ENCODE measurements at places on chromosomes 3 and 15. TPM values are rescaled to one million over a fixed set of nuclear protein-coding genes. Genes with fewer than 3 reads are reported as not detected.

DNA sequence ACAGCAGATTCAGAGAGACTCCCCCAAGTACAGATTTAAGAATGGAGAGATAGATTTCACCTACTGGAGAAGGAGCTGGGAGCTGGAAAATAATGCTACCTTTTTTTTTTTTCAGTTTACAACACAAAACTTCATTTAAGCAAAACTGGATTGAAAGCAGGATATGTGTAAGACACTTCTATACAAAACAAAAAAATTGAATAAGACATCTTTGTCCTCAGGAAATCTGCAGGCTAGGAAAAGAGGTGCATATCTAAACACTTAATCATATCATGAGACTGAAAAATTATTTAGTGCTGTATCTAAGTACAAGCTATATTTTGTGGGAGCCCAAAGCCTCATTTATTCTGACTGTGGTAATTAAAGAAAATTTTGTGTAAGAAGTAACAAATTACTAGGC, 516.1 kb downstream of the ZIC1 start:
- DNase-seq = no peak

- DNase-seq = no peak
These were observed 31.2 kb downstream of the MLF1 start for GRCh38 chr3:158602227-158602626.

- peak; percentile 92 for DNase-seq
These were observed at the start of gene CHSY1 for GRCh38 chr15:101251830-101252820. Gene CHSY1 (minus strand): TSS chr15:101252048. CDS start chr15:101251456, 592 bp downstream.

- DNase-seq = no peak
These were observed 309.1 kb downstream of the KCNH8 start for GRCh38 chr3:19457449-19457848.

GRCh38 chr15:74928771-74929198, 9.1 kb downstream of the COX5A start:
- DNase-seq = no peak

- no peak for DNase-seq
These were observed 40.9 kb upstream of the MYO5C start for GRCh38 chr15:52336529-52336928.

GRCh38 chr3:17974206-17974841, 231.9 kb upstream of the TBC1D5 start:
- no peak for DNase-seq

GRCh38 chr15:41605566-41605965, 46.6 kb downstream of the TYRO3 start:
- no peak for DNase-seq

- peak; percentile 83 for DNase-seq
These were observed 53.5 kb upstream of the LCTL start for GRCh38 chr15:66619152-66619903.

GRCh38 chr15:65307978-65308377, 3.5 kb downstream of the RNU5B-1 start:
- no peak for DNase-seq

DNA sequence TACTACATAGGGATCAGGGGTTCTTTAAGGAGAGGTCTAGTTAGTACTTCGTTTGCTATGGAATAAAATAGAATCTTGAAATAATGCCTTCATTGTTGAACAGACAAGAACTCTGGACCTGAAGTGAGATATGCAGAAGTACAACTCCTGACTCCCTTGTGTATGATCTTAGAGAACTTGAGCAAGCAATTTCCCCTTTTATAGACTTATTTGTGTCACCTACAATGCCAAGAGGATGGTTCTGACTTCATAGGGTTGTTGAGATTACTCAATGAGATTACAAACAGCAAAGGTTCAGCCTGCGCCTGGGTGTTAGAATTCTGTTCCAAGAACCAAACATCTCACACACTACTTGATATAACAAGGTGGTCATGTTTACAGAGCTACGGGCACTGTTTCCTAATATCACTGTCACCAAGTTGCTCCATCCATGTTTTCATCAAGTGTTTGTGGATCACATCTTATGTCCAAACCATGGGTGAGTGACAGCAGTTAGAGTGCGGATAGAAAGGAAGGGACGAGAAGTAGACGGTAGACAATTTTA, 76.7 kb upstream of the ADAMTS9 start:
- DNase-seq = no peak

GRCh38 chr15:63915209-63915872, 81.6 kb upstream of the HERC1 start:
- no peak for DNase-seq

GRCh38 chr3:79820089-79820488, 52.3 kb upstream of the ROBO1 start:
- DNase-seq = no peak

DNA sequence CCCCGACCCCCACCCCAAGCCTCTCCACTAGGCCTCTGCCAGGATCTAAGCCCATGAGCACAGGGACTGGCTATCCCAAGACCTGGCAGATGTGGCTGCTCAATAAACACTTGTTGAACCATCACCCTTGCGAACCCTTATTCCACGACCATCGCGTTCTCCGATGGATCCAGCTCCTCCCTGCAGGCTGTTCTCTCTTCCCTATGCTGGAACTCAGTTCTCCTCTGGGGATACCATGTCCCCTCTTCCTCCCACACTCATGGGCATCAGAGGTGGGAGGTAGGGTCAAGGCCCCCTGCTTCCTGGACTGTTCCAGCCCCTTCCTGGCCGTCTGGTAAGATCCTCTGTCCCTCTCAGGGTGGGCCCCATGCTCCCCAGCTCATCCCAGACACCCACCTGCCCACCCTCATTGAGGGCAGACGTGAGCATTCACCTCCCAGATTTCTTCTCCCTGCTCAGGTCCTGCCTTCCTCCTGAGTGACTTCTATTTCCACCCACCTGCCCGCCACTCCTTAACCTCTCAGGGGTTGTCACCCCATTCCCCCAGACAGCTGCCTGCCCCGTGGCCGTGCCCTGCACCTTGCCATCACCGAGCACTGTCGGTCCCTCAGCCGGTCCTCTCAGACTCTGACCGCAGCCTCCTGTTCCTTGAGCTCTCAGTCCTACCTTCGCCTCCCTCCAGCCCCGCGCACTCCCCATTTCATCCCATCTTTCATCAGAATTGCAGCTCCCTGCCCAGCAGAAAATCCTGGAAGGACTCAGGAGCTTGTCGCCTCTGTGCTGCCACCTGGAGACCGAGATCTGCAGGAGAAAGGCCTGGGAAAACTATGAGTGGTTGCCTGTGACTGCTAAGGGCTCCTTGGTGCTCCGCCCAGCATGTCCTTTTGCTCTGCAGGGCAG, 42.0 kb downstream of the PML start:
- DNase-seq = peak; percentile 60

GRCh38 chr3:186382217-186382885, 20.3 kb upstream of the DGKG start:
- DNase-seq = no peak

DNA sequence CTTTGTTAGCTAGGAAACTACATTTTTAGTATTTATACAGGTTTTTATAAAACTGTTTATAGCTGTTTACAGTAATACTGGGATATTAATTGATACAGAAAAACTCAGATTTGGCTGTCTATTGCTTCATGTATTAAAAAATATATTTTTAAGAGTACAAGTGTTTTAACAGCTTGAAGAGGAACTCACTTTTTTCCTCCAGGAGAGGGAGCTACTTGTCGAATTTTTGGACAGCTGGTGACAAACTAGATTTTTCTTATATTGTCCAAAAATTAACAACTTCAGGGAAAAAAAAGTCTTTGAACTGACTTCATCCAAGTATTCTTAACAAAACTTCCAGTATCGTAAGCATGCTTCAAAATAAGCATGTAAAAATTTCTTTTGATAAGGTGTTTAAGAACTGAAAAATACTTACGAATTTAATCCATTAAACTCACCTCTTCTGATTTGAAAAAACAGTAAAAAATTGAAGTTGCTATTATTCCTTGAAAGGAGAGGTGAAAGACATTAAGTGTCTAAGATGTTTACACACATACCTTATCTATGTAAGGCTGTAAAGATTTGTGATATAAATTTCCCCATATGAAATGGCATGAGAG, 4.0 kb downstream of the DIPK2A start:
- DNase-seq = peak; percentile 15

GRCh38 chr15:46461416-46461815, 826.6 kb downstream of the SQOR start:
- no peak for DNase-seq

- DNase-seq = no peak
These were observed 497 bp upstream of the CLASP2 start for GRCh38 chr3:33718595-33718907.

DNA sequence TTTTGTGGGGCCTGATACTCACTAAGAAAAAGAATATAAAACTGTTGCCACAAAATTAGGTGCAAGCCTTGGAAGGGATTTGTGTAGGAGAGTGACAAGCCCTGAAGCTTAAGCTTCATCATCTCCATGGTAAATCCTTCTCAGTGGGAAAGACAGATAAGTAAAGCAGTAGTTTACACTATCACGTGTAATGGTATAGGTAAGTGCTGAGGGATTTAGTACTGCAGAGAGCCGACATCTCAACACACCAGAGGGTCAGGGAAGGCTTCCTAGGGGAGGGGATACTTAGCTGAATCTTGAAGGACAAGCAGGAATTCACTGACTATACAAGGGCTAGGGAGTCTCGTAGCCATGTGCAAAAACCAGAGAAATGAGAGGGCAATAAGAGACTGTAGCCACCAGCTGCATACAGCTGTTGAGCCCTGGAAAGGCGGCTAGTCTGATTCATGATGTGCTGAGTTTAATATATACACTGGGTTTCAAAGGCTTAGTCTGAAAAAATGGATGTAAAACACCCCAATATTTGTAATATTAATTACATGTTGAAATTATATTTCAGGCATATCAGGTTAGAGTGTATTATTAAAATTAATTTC, 11.1 kb downstream of the SLC24A1 start:
- no peak for DNase-seq

DNA sequence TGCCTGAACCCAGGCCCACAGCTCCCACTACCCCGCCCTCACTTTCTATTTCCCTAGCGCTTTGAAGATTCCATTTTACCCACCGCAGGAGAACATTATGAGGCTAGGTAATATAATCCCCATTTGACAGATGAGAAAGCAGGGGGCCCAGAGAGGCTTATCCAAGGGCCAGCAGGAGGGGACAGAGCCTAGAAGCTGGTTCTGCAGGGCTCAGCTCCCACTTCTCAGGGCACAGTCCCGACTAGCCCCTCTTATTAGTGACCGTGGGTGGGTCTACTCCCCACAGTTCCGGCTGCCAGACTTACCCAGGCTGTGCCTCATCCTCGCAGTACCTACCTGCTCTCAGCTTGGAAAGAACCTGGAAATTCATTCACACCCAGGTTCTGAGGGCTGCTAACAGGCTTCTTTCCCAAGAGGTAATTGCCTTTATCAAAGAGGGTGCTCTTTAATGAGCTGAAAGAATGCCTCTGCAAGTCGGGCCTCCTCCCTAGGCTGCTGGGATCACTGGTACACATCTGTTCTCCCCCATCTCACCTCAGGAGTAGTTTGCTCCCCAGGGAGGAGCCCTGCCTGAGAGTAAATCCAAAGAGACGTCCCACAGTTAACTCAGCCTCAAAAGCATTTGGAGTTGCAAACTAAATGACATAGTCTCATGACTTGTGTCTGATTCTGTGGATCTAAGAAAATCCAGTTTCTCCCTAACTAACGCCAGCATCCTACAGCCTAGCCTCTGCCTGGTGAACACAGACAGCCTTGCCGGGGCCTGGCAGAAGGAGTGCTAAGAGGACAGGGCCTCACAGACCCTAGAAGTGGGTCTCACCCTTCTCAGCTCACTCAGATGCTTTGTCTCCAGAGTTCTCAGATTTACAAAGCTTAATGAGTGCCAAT, 125.0 kb downstream of the CHSY1 start:
- DNase-seq = no peak

GRCh38 chr3:15498431-15499214, 22.9 kb downstream of the COLQ start:
- no peak for DNase-seq

GRCh38 chr3:195129644-195130492, 141.1 kb downstream of the XXYLT1 start:
- DNase-seq = no peak

DNA sequence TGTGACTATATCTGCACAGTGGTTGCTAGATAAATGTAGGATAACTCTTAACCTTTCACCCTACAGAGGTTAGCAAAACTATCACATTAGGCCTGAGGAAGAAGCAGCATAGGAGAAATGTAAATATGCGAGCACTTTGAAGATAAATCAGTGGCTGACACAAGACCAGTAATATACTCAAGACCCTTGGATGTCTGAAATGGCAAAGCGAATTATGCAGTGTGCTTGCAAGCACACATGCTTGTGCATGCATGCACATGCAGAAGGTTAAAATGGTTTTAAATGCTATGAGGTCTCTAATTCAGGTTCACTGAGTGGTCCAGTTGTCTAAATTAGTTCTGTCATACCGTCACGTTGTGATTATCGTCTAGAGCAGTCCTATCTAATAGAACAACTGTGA, 13.6 kb upstream of the UTS2B start:
- DNase-seq = no peak

- no peak for DNase-seq
These were observed 36.8 kb downstream of the ADCY5 start for GRCh38 chr3:123412076-123412475.

GRCh38 chr3:155690921-155691320, 54.0 kb downstream of the PLCH1 start:
- no peak for DNase-seq

DNA sequence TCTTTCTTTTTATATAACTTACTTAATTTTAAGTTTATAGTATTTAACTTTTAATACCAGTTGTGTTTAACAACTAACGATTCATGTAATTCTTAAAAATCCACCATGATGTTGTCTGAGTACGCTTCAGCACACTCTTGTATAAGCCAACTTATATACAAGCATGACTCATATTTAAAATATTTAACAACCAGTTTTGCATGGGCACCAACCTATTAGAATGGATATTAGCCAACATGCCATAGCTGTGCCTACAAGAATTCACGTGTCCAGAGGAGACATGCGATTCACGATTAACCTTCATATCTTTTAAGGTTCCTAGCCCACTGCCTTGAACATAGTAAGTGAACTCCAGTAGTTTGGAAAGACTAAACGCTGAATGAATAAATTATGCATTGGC, 1023.2 kb downstream of the TBL1XR1 start:
- no peak for DNase-seq

HGD gene
- polyA plus RNA-seq = 48.8 TPM

TCTA gene
- polyA plus RNA-seq = 15.6 TPM

SRGAP3 gene
- polyA plus RNA-seq = 1.4 TPM

SLC2A2 gene
- not detected for polyA plus RNA-seq

MGLL gene
- 32.6 TPM for polyA plus RNA-seq

SLC22A13 gene
- 0.08 TPM for polyA plus RNA-seq

C3orf85 gene
- not detected for polyA plus RNA-seq

XIRP1 gene
- not detected for polyA plus RNA-seq

SEMA3F gene
- 10.1 TPM for polyA plus RNA-seq

GABRR3 gene
- polyA plus RNA-seq = not detected

CCDC191 gene
- 3.0 TPM for polyA plus RNA-seq
